ENCODE measurements at places on chromosomes 5 and 9. TPM values are rescaled to one million over a fixed set of nuclear protein-coding genes. Genes with fewer than 3 reads are reported as not detected.

The IL3 gene
- not detected for total RNA-seq

The TSSK1B gene
- total RNA-seq = 0.48 TPM

- no peak for ATAC-seq
Measured at GRCh38 chr5:79821-80220, 12.1 kb upstream of the PLEKHG4B start.

DNA sequence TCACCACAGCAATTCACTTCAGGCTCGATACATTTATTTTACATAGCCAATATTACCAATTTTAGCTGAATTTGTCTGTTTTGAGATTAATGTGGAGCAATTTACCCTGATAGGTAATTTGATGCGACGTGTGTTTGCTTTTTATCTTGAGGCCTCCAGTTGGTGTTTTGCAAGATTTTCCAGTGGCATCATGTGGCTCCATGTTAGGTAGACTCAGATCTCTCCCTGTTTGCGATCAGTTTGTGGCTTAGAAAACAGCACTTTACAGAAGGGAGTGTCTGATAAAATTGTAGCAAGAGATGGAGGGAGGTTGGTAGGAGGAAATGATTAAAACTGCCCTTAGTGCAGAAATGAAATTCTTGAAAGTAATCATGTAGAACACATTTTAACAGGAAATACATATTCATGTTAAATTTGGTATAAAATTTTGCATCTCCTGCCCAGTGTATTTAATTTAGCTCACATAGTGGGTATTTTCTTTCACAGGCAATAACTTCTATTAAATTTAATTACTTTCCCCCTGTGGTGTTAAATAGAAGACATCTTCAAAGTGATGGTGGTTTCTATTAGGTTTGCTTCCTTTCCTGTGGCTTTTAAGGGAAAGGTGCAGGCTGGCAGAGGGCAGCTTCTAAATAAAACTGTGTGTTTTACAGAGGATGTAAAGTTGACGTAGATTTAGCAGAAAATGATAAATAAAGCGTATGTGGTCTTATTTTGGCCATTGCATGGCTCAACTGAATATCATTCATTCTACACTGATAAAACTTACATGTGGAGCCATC lies 135.8 kb downstream of the KDM4C start:
- ATAC-seq = no peak

DNA sequence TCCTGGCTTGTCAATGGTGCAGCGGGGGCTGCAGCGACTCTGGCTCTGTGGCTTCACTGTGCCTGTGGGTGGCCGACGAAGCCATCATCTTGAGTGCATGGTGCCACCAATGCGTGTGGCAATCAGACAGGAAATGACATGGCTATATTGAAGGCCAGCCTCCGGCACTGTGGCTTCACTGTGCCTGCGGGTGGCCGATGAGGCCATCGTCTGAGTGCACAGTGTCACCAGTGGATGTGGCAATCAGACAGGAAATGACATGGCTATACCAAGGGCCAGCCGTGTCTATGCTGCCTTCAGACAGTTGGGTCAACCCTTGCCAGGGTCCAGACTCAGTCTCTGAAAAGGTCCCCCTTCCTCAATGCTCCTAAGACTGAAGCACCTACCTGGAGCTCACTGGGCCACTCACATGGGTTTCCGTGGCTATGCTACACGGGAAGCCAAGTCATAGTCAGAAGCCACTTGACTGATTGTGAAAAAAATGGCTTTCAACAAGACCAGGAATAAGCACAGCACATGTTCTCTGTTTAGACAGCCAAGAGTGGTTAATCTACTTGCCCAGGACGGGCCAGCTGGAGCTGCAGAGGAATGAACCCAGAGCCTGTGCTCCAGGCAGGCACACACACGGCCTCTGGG lies 67.5 kb upstream of the S1PR3 start:
- ATAC-seq = no peak

DNA sequence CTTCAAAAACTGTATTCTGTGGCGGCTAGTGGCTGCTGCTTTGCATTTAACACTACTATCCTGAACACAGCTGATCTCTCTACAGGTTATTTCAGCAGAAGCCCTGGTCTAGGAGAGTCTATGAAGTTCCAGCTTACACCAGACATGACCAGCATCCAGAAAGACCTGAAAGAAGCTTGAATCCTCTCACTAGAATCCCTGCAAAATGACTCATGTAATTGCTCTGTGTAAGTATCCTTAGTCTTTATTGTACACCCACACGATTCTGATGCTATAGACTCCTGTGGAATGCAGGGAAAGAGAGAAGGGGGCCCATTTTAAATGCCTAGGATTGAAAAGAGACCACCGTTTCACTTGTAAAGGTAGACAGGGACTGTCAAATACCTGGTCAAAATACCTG lies 859 bp upstream of the GRIA1 start:
- no peak for ATAC-seq

DNA sequence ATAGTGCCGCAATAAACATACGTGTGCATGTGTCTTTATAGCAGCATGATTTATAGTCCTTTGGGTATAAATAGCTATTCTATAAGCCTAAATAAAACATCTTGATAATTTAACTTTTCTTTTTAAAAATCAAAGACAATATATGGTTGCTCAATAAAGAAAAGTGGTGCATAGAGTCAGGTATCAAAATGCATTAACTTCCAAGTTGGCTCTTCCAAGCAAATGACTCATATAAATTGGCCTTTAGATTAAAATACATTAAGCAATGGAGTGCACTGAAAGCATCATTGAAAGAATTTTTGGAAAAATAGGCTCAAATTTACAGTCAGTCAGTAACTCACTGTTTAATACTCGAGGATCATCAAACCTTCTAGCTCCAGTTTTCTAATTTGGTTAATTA lies 106.6 kb downstream of the PLCXD3 start:
- ATAC-seq = no peak

DNA sequence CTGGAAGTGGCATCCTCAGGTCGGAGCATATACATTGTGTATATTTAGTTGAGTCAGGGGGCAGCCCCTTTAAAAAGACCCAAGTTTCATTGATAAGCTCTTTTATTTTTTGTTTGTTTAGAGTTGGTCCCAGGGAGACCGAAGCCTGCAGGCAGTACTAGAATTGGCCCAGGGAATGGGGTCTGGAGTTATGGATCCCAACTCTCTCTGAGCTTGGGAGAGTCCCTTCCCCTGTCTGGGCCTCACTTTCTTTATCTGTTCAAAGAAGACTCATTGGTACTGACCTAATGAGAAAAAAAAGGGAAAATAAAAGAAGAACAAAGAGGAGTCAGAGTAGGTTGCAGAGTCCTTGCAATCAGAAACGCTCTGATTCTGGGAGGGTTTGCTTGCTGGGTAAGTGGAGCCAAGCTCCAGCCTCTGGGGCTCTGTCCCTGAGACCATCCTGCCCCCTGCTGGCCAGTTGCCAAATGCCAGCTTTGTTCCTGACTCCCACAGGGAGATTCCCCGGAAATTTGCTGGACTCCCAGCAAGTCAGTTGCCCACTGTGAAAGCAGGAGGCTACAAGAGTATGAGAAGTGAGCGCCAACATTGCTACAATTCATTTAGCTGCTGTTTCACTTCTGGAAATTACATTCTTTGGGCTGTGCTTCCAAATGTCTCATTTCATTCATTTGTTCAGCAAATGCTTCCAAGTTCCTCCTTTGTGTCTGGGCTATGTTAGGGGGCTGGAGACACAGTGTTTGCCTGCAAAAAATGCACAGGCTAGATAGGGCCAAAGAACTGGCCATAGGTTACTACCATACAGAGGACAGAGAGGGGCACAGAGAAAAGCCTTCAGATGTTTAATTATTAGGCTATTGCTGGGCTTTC lies 156.2 kb downstream of the MELK start:
- peak; percentile 64 for ATAC-seq

Data from esophagus mucosa (tissue), 1 donor.